ENCODE measurements at places on chromosomes 1 and 21. TPM values are rescaled to one million over a fixed set of nuclear protein-coding genes. Genes with fewer than 3 reads are reported as not detected.

ZMYM4 gene
- total RNA-seq = 29.2 TPM

DNA sequence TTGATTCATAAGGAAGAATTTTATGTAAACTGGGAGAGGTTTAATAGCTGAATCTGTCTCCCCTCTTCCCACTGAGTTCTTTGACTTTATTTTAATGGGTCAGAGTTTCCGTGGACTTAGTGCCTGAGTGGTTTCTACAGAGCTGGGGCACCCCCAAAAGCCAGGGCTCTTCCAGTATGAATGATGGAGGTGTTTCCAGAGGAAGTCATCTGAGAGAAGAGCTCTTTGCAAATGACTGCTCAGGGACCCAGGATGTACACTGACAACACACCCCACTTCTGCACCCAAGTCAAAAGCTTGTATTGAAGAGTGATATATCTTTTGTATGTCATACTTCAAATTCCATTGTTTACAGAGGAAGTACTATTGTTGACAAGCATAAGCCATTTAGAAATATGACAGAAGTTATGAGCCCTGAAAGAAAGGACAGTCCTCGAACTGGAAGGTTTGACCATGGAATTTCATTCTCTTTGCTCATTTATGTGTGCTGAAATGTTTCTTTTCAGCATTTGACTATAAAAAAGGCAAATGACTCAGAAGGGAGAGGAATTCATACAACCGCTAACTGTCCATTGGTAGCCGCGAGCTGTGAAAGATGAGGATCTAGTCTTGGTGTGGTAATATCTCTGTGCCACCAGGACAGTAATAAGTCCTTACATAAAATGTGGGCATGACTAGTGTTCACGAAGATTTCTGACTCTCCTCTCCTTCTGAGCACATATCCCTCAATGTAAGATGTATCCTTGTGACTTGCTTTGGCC is 25.4 kb upstream of the LMX1A start:
- DNase-seq = peak; percentile 89

DNA sequence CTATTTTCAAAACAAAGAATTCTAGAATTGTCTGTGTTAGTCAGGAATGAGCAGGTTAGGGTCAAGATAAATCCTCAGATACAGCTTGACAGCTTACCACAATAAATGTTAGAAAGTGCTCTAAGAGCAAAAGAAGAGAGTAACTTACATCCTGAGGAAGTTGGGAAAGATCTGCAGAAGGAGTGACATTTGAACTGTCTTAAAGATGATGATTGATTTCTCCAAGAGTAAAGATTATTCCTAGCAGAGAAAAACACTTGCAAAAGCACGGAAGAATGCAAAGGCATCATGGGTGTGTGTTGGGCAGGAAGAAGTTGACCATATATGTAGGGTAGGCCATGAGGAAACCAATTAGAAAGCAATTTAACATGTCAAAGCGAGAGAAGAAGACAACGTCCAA is 175.4 kb downstream of the LRRC7 start:
- DNase-seq = no peak

DNA sequence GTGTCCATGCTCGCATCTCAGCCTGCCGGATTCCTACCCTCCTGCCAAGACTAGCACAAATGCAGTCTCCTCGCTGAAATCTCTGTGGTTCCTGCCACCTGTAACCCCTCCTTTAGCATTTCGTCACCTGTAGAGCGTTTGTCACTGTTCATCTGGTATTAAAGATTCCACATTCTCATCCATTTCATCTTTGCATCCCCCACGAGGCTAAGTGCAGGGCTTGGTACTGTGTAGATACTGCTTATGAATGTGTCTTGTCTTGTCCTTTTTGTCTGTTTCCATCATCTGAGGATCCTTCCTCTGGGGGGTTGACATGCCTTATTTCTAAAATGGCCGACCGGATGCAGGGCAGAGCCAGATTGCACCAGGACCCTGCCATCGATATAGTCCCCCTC is 53.7 kb upstream of the DNAJC6 start:
- DNase-seq = no peak

DNA sequence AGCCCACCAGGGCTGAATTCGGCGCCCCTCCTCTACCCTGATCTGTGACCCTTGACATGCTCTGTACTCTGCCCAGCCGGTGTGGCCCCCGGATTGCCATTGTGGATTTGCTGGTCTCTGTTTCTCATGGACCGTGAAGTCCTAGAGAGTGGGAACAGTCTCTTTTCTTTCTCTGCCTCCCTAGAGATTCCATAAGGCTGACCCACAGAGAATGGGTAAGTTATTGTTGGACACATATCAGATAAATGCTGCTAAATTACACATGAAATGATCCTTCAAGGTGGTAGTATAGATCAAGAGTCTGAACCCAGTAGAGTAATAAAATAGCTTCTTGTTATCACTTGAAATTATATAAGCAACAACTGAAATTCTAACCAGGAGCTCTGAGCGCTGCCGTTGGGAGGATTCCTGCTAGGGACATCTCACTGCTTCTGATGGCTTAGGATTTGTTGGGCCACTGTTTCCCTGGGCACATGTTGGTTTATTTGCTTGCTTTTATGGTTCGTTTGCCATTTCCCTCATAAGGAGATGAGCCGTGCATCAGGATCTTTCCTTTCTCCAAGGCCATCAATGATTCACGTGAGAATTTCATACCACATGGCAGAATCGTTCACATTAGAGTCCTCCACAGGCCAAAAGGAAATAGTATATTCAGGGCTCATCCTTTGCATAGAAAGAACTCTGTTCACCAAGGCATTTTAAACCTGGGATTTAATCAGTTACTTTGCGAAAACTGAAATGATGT is 111.9 kb downstream of the ZBTB18 start:
- DNase-seq = peak; percentile 55

LBR gene
- total RNA-seq = 12.3 TPM

ASAP3 gene
- 27.3 TPM for total RNA-seq

Measured in GM23248 (cell line).